WTC11 (cell line): ENCODE measurements at places on chromosomes 5 and 9. TPM values are rescaled to one million over a fixed set of nuclear protein-coding genes. Genes with fewer than 3 reads are reported as not detected.

DNA sequence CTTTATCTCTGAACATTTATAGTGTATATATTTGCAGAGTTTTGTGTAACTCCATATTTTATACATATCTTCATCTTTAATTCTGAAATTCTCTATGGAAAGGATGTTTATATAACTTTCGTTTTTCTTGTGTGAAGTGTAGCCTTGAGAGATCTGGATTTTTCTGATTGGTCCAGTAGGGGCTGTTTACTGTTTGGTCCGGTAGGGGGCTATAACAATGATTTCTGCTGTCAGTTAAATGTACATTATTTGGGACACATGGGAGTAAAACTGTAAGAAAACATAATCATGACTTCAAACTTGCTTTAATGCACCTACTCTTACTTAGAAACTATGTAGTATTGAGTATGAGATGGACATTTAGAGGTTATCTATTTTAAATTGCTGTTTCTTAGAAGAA, 527.1 kb upstream of the ARRDC3 start:
- peaks cover 5% of the 10 kb centered on the region; the same call in 1 of the 2 replicates for H3K4me1 ChIP-seq
- H3K4me3 ChIP-seq, result no peak overlapping the region
- DNase-seq, result no peak
- H3K36me3 ChIP-seq, result no peaks in the 10 kb centered on the region
- H3K27ac ChIP-seq, result no peak overlapping the region

GRCh38 chr9:21559402-21560280, 77.5 kb upstream of the IFNE start:
- H3K27ac ChIP-seq, result no peak overlapping the region; the same call in 1 of the 2 replicates
- peak overlapping the region; percentile 78 for H3K4me3 ChIP-seq
- H3K27me3 ChIP-seq, result peaks cover 14% of the 10 kb centered on the region
- H3K4me1 ChIP-seq, result peaks cover 50% of the 10 kb centered on the region
- no peaks in the 10 kb centered on the region for H3K36me3 ChIP-seq

DNA sequence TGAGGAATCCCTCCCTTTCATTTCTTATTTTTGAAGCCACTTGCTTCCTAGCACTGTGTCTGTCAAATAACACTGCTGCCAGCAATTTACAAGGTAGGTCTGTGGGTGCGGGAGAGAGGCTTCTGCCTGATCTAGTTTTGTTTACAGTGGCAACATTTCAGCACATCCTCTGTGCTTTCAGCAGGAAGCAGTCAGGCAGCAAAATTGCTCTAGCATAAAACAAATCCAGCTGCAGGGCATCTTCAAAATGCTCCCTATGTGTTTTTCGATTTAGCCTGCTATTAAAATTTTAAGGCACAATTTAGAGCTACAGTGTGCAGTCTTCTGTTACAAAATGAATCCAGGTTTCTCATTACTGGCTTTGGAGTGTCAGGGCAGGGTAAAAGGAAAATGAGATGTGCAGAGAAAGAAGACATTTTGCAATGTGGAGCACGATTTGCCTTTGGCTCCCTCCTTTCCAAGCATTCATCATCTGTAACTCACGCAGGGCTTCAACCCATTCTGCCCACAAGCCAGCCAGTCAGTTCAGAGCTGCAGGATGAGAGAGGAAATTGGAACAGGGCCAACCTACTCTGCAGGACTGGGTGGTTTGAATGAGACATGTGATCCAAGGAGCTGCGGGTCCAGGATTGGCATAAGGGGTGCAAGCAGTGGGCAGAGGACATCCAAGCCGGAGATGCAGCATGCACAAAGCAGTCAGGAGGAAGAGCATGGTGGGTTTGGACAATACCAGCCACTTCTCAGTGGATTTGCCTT, 143.4 kb upstream of the APC start:
- no peak for DNase-seq
- no peak overlapping the region for H3K27ac ChIP-seq
- H3K36me3 ChIP-seq, result no peaks in the 10 kb centered on the region
- no peaks in the 10 kb centered on the region for H3K4me1 ChIP-seq
- no peaks in the 10 kb centered on the region for H3K27me3 ChIP-seq

GRCh38 chr9:82682431-82682830, 380.5 kb downstream of the RASEF start:
- no peaks in the 10 kb centered on the region; the same call in 1 of the 2 replicates for H3K27me3 ChIP-seq
- DNase-seq, result no peak
- H3K4me3 ChIP-seq, result no peak overlapping the region
- no peak overlapping the region for H3K27ac ChIP-seq

DNA sequence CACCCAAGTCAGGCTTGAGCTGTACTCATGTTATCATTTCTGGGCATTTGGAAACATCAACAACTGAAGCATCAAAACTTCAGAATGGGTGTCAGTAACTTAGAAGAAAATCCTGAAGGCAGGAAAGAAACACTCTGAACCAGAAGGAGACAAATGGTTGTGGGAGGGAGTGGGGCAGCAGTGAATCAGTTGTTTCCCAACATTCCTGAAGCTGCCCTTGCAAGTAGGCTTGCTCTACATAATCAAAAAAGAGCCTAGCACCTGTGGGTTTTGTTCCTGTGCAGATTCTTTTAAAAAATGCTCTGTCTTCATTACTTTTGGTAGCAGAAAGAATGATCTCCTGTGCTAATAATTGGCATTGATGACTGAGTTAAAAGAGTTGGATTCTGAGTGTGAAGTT, 424.2 kb upstream of the GRIA1 start:
- H3K4me3 ChIP-seq, result no peak overlapping the region
- no peak overlapping the region for H3K27ac ChIP-seq
- H3K27me3 ChIP-seq, result no peaks in the 10 kb centered on the region
- no peak for DNase-seq
- H3K36me3 ChIP-seq, result no peaks in the 10 kb centered on the region

- H3K4me1 ChIP-seq, result peaks cover 31% of the 10 kb centered on the region
- H3K36me3 ChIP-seq, result no peaks in the 10 kb centered on the region
- DNase-seq, result no peak
- peak overlapping the region; percentile 78 for H3K4me3 ChIP-seq
- H3K27me3 ChIP-seq, result peaks cover 68% of the 10 kb centered on the region
Measured at GRCh38 chr5:73452215-73452614, 3.6 kb upstream of the FOXD1 start.

- H3K36me3 ChIP-seq, result peaks cover 3% of the 10 kb centered on the region; the same call in 1 of the 2 replicates
- peaks cover 27% of the 10 kb centered on the region for H3K4me1 ChIP-seq
- peak overlapping the region; percentile 65 for H3K4me3 ChIP-seq
- H3K27me3 ChIP-seq, result peaks cover 98% of the 10 kb centered on the region
- no peak for DNase-seq
Measured at GRCh38 chr9:130665029-130665430, 636 bp downstream of the PRDM12 start.

DNA sequence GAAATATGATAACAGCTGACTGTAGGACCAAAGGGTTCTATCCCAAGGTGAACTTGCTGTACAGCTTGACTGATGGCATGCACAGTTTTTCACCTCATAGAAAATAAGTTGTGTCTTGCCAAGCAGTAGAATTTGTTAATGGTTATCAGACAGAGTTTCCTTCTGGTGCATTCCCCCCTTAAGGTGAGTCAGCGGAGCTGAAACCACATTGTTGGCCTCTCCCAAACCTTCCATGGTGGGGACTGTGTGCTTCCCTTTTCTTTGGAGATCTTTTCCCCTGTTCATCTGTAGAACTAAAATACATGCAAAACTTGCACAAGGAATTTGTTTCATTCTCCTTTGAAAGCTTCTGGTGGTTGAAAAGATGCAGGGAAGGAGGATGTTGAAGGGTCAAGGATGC, 179.8 kb downstream of the FGF1 start:
- H3K27ac ChIP-seq, result no peak overlapping the region
- H3K36me3 ChIP-seq, result no peaks in the 10 kb centered on the region
- no peak for DNase-seq
- H3K4me3 ChIP-seq, result no peak overlapping the region
- no peaks in the 10 kb centered on the region for H3K27me3 ChIP-seq

- DNase-seq, result peak; percentile 74
- H3K4me1 ChIP-seq, result peaks cover 46% of the 10 kb centered on the region
- peak overlapping the region; percentile 18 for H3K4me3 ChIP-seq
- H3K27ac ChIP-seq, result peak overlapping the region; percentile 95
- H3K27me3 ChIP-seq, result no peaks in the 10 kb centered on the region
Measured at GRCh38 chr5:180785794-180786221, 16.8 kb downstream of the MGAT1 start.

GRCh38 chr5:1281038-1281882, 13.6 kb downstream of the TERT start:
- peaks cover 16% of the 10 kb centered on the region for H3K36me3 ChIP-seq
- DNase-seq, result peak; percentile 6
- H3K4me3 ChIP-seq, result no peak overlapping the region

DNA sequence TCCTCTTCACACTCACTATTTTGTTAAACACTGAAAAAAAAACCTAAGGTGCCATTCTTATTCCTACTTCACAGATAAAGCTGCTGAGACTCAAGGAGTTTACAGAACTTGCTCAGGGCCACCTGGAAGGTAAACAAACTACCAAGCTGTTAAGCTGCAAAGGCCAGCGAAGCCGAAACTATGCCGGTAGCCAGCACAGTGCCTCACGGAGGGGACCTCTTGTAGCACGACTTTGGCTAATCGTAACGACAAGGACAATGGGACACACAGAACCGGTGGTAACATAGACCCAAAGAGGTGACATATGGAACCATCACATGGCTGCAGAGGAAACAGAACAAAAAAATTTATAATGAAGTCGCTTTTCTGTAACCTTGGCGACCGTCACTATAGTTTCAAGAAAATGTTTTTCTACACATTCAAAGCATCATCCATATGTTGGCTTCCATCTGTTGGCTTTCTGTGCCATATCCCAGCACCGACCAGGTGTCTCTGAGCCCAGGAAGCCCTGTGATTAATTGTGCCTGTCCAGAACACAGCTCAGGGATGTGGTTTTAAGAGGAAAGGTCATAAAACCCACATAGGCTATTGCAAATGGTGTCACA, 60.3 kb downstream of the S1PR3 start:
- no peak for DNase-seq
- peak overlapping the region; percentile 22; the same call in 1 of the 2 replicates for H3K27ac ChIP-seq

DNA sequence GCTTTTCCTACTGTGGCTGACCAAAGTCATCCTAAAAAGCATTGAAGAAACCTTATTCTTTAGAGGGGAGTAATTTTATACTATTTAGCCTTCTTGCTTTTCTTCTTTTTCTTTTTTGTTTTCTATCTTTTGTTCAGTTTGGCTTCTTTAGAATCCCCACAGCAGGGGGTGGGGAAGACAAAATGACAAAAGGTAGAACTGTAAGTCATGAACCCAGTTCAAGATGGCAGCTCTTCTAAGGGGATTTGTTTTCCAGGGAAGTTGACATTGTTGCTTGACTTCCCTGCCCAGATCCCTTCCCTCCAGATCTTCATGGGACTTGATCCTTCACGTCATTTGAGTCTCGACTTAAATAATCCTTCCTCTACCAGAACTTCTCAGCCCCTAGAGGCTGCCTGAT, 692.4 kb upstream of the DMAC1 start:
- peaks cover 4% of the 10 kb centered on the region for H3K36me3 ChIP-seq
- H3K4me1 ChIP-seq, result peaks cover 9% of the 10 kb centered on the region
- H3K4me3 ChIP-seq, result no peak overlapping the region
- H3K27ac ChIP-seq, result no peak overlapping the region
- H3K27me3 ChIP-seq, result no peaks in the 10 kb centered on the region

DNA sequence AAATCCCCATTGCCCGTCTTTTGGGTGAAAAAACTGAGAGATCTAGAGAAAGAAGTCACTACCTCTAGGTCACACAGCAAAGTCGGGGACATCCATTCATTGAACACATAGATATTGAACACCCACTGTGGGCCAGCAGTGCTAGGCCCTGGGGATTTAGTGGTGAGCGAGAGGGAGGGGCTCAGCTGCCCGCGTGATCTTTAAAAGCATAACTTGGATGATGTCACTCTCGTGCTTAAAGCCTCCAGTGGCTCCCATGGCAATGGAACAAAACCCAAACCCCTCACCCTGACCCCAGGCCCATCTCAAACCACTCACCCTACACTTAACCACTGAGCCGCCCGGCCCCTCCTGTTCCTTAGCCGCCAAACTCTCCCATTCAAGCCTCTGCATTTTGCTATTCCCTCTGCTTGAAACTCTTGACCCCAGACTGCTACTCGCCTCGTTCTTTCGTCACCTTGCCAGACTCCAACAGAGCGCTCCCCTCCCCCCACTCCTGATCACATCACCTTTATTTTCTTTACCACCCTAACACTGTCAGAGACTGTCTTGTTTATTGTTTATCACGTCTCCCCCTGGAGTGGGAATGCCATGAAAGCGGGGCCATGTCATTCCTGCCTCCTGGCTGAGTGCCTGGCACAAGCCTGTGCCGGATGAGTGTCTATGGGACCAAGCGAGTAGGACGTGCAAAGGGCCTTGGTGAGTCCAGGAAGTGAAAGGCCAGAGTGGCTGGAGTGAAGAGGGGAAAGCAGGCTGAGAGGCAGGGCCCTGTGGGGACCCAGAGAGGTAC, 710 bp upstream of the PIP5KL1 start:
- peak overlapping the region; percentile 54 for H3K27ac ChIP-seq
- H3K4me3 ChIP-seq, result peak overlapping the region; percentile 65
- DNase-seq, result no peak
- H3K27me3 ChIP-seq, result peaks cover 26% of the 10 kb centered on the region
- peaks cover 3% of the 10 kb centered on the region; the same call in 1 of the 2 replicates for H3K36me3 ChIP-seq

GRCh38 chr5:175457466-175457865, 13.5 kb upstream of the DRD1 start:
- H3K36me3 ChIP-seq, result no peaks in the 10 kb centered on the region
- no peak overlapping the region for H3K27ac ChIP-seq
- no peak for DNase-seq
- peaks cover 5% of the 10 kb centered on the region for H3K27me3 ChIP-seq
- H3K4me3 ChIP-seq, result no peak overlapping the region

- peaks cover 20% of the 10 kb centered on the region for H3K4me1 ChIP-seq
- no peaks in the 10 kb centered on the region for H3K36me3 ChIP-seq
- H3K27me3 ChIP-seq, result peaks cover 5% of the 10 kb centered on the region
- no peak overlapping the region for H3K4me3 ChIP-seq
- no peak for DNase-seq
- no peak overlapping the region for H3K27ac ChIP-seq
Measured at GRCh38 chr5:171639966-171640365, 145.7 kb upstream of the SMIM23 start.

DNA sequence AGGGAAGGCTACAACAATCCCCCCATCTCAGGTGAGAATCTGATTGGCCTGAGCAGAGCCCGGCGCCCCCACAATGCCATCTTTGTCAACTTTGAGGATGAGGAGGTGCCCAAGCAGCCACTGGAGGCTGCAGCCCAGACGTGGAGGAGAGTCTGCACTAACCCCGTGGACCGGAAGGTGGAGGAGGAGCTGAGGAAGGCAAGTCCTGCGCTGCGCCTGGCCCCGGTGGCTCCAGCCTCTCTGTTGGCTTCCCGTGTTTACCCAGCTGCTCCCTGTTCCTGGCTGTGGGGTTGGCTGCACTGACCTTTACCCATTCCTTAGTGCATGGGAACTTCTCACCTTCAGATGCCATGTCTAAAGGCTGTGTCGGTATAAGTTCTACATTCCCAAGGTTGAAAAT, 11.0 kb upstream of the CEL start:
- no peak overlapping the region for H3K4me3 ChIP-seq
- H3K36me3 ChIP-seq, result peaks cover 60% of the 10 kb centered on the region
- no peaks in the 10 kb centered on the region for H3K4me1 ChIP-seq
- DNase-seq, result no peak

- peak overlapping the region; percentile 87 for H3K4me3 ChIP-seq
- DNase-seq, result peak; percentile 52
- peaks cover 13% of the 10 kb centered on the region for H3K36me3 ChIP-seq
- H3K4me1 ChIP-seq, result peaks cover 40% of the 10 kb centered on the region
Measured at GRCh38 chr5:2752059-2752820, 763 bp upstream of the IRX2 start.

PCSK1 gene
- 2.7 to 4.5 TPM (median 3.6 TPM) in 3 replicates for total RNA-seq

PCDHGB3 gene
- 3.3 to 4.2 TPM (median 3.5 TPM) in 3 replicates for total RNA-seq

WNT8A gene
- 0.16 TPM in 1 of 3 replicates, not detected in the others for total RNA-seq

GPSM1 gene
- total RNA-seq, result 14.2 to 16.2 TPM (median 16.2 TPM) in 3 replicates

SLC12A2 gene
- 8.4 to 10.6 TPM (median 10.2 TPM) in 3 replicates for total RNA-seq
